PC-3 (cell line): ENCODE measurements at places on chromosomes 5 and 9. TPM values are rescaled to one million over a fixed set of nuclear protein-coding genes. Genes with fewer than 3 reads are reported as not detected.
A peak's percentile ranks its signal among the peaks of the same experiment; 100 is the strongest.

DNA sequence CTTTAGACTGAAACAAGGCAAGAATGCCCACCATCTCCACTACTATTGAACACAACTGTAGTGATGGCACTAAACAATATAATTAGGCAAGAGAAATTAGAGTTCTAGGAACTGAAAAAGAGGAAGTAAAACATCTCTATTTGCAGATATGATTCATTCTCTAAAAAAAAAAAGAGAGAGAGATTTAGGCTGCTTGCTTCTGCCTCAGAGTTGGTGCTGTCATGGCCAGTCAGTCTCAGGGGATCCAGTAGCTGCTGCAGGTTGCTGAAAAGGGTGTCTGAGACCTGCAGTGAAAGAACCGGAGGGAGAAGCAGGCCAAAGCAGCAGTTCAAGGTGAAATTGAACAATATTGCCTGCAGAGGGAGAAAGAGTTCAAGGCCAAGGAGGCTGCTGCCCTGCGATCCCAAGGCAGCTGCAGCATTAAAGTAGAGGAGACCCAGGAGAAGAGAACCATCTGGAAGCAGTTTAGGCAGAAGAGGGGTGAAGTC, 72.5 kb downstream of the AP3B1 start:
- DNase-seq = peak; percentile 2

DNA sequence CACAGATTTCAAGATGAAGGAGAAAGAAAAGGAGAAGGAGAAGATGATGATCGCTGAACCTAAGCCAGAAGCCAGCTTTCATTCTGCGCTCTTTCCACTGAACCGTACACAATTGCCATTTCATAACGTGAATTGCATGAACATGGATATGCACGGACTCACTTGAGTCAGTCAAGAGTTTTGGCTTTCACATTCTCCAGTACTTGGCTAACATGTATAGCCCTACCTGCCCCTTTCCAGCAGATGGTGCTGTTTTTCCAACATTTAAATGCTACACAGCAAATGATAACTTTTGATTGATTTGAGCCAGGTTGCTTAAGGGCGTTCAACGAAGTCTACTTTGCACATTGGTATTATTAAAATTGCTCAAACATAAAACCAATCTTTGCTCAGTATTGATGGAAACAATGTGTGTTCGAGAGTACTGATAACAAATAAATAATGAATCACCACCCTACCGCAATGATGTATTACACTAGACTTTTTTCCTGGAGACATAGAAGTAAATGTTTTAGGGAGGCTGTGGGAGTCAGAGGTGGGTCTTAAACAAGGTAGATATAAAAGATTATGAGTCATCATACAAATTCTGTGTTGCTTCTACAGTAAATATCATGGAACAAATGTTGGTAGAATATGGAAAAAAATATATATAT, 196.4 kb downstream of the TRPM3 start:
- DNase-seq = peak; percentile 52

The TAF11L5 gene
- total RNA-seq = not detected in 2 replicates

DNA sequence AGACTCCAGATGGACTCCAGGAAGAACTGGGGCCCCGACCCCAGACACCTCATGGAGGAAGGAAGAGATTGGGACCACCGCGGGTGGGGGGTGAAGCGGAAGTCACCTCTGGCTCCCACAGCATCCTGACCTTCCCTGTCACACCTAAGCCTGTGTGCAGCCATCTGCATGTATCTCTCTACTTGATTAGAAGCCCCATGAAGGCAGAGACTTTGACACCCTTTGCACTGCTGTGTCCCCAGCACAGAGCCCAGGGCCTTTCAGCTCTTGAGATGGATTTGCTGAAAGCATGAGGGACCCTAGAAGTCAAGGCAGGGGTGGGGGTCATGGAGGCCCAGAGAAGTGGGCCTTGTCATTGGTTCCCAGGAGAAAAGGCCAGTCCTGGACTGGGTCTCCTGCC, 2.8 kb upstream of the ENG start:
- no peak for DNase-seq

The AK8 gene
- 0.55 TPM in 1 of 2 replicates, not detected in the other for total RNA-seq

The TRIM41 gene
- 18.7 and 26.8 TPM in 2 replicates for total RNA-seq

- DNase-seq = peak; percentile 64
Observed at GRCh38 chr5:135880801-135881200, 14.8 kb downstream of the IL9 start.

GRCh38 chr5:98368141-98368540, 405.3 kb upstream of the RGMB start:
- no peak for DNase-seq

- peak; percentile 31 for DNase-seq
Observed at GRCh38 chr5:109416882-109417281, 7.1 kb upstream of the PJA2 start.

DNA sequence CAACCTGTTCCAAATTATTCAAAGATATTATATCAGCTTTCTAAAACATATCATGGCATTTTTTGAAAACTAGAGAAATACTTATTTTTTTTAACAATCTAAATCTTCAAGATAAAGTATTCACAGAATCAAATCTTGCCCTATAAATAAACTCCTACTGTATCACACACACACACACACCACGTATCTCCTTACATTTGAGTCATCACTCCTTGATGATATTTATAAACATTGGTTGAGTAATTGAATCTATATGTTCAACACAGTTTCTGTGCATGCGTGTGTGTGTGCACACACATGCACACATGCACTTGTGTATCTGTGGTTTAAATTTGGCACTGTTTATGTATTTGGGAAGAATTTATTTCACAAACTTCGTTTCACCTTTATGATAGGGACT, 1716.4 kb downstream of the EFNA5 start:
- peak; percentile 39 for DNase-seq

GRCh38 chr9:4762108-4762885, 21.3 kb upstream of the AK3 start:
- DNase-seq = peak; percentile 85

DNA sequence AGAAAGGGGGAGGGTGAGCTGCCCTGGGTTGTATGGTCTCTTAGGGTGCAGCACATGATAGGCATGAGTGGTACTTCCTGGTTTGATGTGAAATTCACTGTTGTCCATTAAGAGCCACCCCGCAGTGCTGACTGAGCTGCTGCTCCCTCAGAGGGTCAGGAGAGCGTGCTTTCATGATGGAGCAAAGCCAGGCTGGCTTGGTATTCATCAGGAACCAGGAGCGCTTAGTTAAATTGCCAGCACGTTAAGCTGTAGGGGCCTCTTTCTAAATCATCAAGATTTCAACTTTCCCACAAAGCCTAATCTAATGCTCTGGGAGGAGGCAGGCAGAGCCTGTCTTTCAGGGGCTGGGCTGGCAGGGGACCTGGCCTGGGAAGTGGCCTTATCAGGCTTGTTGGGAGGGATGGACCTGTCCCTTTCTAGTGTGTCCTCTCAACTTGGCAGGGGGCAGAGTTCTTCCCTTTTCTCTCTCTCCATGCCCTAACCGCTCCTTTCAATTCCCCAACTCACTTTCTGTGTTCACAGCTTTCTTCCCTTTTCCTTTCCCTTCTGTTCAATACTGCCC, 7.9 kb downstream of the CYSTM1 start:
- no peak for DNase-seq

DNA sequence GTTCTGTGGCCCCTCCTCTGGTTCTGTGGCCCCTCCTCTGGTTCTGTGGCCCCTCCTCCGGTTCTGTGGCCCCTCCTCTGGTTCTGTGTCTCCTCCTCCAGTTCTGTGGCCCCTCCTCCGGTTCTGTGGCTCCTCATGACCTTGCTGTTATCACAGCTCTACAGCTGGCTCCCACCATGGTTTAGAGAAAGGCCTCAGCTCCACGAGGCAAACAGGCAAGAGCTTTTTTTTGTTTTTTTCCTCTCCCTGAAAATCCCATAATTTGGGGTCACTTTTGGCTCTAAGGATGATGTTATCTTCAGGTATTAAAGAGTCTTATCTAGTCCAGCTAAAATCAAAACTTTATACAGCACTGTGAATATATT, 31.8 kb downstream of the C5orf15 start:
- DNase-seq = no peak

GRCh38 chr9:110912419-110913291, 125.6 kb downstream of the LPAR1 start:
- DNase-seq = peak; percentile 54

- no peak for DNase-seq
Observed at GRCh38 chr5:33837301-33837700, 54.5 kb downstream of the ADAMTS12 start.

GRCh38 chr5:64952951-64953673, 184.4 kb downstream of the CWC27 start:
- DNase-seq = no peak

GRCh38 chr5:16521521-16522483, 56.2 kb upstream of the ZNF622 start:
- no peak for DNase-seq

- no peak for DNase-seq
Observed at GRCh38 chr5:44835693-44836092, 26.9 kb downstream of the MRPS30 start.

GRCh38 chr5:26674846-26675245, 363.5 kb downstream of the CDH9 start:
- no peak for DNase-seq

The SH2D3C gene
- 0.26 and 1.0 TPM in 2 replicates for total RNA-seq

The LCN12 gene
- total RNA-seq = 0.55 TPM in 1 of 2 replicates, not detected in the other
